Hypothalamus (tissue), 51 donors: ENCODE measurements at places on chromosomes 3 and 15.

GRCh38 chr15:101514318-101514717 lies 24.8 kb upstream of the PCSK6 start:
- DNase-seq = no peak

- DNase-seq = no peak
Measured at GRCh38 chr3:172076212-172076611, 36.8 kb downstream of the FNDC3B start.

DNA sequence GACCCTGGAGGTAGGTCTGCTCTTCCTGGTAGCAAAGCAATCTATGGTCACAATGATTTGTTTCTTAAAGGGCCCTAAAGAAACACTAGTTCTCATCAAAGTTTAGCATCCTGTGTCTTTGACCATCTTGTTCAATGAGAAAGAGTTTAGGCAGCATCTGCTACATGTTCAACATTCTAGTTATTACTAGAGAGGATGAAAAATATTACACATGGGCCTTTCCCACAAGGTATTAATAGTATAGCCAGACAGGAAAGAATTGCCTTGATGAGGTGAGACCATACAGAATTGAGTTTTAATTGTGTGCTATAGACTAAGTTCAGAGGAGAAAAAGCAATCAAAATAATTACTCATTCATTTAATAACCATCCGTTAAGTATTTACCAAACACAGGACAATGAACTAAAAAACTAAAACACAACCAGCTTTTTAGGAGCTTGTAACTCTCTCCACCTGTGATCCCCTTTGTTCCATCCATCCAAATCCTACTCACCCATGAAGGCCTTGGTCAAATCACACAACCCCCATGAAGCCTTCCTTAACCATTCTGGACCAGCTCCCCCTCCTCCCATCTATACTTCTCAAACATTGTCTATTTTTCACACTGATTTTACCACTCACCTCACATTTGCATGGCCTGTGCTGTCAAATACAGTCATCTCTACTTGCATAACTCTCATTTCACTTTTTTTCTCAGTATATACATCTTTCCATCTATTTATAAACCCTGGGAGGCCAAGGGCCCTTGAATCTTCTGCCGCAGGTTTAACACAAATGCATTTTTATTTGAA lies 122.9 kb downstream of the RORA start:
- no peak for DNase-seq

- peak; percentile 28 for DNase-seq
Measured at GRCh38 chr3:13792512-13793371, 87.1 kb downstream of the WNT7A start.

DNA sequence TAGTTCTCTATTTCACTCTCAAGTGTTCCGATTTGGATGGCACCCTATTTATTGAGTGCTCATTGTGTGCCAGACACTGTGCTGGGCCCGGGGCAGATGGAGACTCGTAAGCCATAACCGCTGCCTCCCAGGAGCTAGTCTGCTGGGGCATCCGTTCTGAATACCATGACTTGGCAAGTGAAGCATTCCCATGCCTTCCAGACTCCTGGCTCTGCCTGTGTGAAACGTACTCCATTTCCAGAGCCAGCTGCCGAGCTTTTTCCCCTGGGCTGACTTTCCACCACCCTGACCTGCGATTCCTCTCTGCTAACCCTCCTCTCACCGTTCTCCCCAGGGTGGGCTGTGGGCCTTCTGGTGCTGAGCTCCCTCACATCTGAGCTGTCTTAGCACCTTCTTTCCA lies 303.1 kb upstream of the CTDSPL start:
- DNase-seq = no peak
